AG04449 (cell line): ENCODE measurements at places on chromosomes 16 and 17.

DNA sequence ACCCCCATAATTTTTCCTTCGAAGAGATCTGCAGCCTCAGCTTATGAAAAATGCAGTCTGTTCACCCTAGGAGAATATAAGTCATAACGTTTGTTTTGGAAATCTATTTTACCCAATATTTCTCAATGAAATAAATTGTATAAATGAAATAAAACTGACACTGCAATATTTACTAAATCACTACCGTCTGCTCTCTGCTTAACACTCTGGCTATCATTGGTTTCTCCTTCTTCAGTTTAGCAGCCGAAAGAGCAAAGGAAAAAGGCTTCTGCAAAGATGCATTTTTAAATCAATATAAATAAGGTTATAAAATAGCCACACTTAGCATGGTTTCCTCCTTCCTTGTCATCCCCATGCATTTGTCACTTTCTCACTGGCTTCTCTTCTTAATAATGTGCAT is 148.2 kb downstream of the SNX11 start:
- no peak for DNase-seq

DNA sequence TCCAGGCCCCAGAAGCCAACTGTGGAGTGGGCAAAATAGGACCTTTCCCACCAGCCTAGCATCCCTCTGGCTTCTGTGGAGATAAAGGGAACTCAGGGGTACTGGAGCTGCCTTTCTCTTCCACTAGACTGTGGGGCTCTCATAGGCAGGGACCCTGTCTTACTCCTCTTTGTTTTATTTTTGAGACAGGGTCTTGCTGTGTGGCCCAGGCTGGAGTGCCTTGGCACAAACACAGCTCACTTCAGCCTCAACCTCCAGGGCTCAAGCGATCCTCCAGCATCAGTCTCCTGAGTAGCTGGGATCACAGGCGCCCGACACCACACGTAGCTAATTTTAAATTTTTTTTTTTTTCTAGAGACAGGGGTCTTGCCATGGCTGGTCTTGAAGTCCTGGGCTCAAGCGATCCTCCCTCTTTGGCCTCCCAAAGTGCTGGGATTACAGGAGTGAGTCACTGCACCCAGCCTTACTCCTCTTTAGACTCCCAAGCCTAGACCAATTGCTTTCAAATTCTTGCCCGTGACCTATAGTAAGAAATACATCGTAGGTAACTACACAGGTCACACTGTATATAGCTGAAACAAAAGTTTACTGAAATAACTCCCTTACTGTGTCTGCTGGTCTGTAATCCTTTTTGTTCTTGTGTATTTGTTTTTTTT is 2.6 kb downstream of the RAI1 start:
- DNase-seq = no peak

DNA sequence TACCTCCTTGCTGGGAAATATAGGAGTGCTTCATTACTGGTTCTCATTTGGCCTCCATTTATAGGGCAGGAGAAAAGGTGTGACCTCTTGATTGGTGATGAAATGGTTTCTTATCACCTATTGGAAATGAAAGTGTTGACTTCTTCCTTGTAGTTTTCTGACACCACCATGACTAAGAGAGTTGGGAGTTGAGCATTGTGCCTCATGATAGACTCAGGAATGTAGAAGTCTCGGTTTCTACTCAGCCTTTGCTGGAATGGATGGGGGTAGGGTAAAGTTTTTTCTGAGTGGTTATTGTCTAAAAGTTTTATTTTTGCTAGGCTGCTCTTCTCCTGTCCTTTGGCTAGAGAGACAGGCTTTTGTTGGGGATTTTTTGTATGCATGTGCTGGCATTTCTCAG is 117.4 kb downstream of the PHKB start:
- DNase-seq = no peak

GRCh38 chr17:35521150-35521549 is 16.3 kb downstream of the SLFN12L start:
- no peak for DNase-seq

GRCh38 chr16:89175280-89176146 is 4.0 kb downstream of the CDH15 start:
- no peak for DNase-seq

- DNase-seq = no peak
Measured at GRCh38 chr17:66984730-66985129, 20.2 kb downstream of the CACNG4 start.
